SJSA1 (cell line): ENCODE measurements at places on chromosomes 16 and 17. TPM values are rescaled to one million over a fixed set of nuclear protein-coding genes. Genes with fewer than 3 reads are reported as not detected.

DDX28 gene
- total RNA-seq = 13.1 and 13.2 TPM in 2 replicates

ABCC6 gene
- not detected in 2 replicates for total RNA-seq

C17orf50 gene
- not detected in 2 replicates for total RNA-seq

TBC1D3H gene
- not detected in 2 replicates for total RNA-seq

DNA sequence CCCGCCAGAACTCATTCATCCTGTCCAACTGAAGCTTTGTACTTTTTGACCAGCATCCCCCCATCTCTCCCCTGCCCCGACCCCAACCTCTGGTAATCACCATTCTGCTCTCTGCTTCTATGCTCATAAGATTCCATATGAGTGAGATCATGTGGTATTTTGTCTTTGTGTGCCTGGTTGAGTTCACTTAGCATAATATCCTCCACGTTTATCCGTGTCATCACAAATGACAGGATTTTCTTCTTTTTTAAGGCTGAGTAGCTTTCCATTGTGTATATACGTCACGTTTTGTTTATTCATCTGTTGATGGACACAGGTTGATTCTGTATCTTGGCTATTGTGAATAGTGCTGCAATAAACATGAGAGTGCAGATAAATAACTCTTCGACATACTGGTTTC, 278.9 kb downstream of the SNX29 start:
- DNase-seq = no peak

GRCh38 chr17:31609331-31609730, 217.9 kb downstream of the RAB11FIP4 start:
- no peak for DNase-seq

- no peak for DNase-seq
Measured at GRCh38 chr17:43768382-43768781, 9.8 kb upstream of the SOST start.

DNA sequence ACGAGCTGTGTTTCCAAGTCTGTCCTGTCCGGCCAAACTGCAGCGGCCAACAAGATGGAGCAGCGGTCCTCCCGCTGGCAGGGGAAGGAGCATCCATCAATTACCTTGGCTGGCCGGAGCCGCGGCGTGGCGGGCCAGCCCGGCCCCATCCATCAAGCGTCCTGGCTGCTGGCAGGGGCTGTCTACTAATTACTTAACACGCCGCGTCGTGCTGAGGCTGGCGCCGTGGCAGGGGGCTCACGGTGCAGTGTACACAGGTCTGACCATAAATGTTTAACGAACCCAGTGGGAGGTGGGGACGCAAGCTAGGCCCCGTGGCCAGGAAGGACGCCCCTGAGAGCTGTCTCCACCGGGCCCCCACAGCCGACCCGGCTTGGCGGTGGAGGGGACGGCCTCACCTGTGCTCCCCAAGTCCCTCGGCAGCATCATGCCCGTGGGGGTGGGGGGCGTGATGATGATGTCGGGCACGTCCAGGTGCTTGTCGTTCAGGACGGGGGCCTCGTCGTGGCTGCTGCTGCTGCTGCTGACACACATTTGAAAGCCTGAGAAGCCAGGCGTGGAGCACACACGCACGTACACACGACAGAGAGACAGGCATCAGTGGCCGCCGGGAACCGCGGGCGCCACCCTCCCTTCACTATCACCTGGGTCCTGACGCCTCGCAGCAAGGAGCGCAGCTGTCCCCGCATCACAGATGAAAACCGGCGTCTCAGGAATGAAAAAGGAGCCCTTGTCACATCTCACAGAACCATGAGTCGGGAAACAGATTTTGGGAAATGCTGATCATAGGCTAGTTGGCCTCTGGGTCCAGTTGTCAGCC, 21.2 kb upstream of the GINS2 start:
- DNase-seq = no peak

GRCh38 chr17:8372422-8372821, 4.1 kb downstream of the KRABD2 start:
- no peak for DNase-seq

DNA sequence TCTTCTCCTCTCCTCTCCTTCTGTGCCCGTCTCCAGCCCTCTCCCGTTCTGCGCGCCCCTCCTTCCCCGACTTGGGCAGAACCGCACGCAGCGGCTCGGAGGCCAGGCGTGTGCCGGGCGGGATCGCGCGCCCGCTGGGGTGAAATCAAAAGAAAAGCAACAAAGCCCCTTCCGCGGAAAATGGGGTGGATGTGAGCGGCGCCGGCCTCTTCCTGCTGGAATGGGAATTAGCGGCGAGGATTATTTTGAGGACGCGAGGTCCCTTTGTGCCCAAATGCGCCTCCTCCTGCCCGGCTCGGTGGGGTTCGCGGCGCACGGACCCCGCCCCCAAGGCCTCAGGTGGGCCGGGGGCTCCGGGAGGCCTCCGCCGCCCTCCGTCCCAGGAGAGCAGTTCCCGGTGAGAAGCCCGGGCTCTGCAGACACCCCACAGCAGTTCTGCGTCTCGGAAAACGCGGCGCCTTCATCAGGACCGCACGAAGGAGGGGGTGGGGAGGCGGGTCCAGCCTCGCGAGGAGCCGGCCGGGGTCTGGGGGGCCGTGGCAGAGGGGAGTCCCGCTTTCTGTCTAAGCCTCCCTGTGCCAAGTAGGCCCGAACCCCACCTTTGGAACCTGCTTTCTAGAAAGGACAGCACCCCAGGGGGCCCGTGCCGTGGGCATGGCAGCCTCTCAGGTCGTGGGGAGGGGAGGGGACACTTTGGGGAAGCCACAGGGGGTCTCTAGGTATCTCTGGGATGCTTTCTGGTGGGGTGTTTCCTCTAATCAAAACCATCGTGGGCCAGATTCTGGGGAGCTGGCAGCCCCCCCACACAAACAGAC, 91.0 kb upstream of the CBX4 start:
- peak; percentile 37 for DNase-seq

- DNase-seq = no peak
Measured at GRCh38 chr17:17555151-17555550, 36.4 kb downstream of the PEMT start.

DNA sequence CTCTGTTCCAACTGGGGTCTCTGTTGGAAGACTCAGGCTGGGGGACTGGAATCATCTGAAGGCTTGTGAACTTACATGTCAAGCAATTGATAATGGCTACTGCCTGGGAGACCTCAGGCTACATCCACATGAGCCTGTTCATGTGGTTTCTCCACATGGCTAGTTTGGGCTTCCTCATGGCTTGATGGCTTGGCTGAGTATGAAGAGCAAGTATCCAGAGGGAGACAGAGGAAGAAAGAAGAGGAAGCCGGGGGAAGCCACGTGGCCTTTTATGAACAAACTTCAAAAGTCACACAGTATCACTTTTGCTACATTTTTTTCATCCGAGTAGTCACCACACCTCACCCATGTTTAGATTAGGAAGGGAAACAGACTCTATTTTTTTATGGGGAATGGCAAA, 158.9 kb downstream of the TRIM37 start:
- DNase-seq = no peak

GRCh38 chr16:11016993-11017392, 72.6 kb downstream of the CLEC16A start:
- peak; percentile 39 for DNase-seq
